GM12864 (cell line): ENCODE measurements at places on chromosomes 7 and 10.

DNA sequence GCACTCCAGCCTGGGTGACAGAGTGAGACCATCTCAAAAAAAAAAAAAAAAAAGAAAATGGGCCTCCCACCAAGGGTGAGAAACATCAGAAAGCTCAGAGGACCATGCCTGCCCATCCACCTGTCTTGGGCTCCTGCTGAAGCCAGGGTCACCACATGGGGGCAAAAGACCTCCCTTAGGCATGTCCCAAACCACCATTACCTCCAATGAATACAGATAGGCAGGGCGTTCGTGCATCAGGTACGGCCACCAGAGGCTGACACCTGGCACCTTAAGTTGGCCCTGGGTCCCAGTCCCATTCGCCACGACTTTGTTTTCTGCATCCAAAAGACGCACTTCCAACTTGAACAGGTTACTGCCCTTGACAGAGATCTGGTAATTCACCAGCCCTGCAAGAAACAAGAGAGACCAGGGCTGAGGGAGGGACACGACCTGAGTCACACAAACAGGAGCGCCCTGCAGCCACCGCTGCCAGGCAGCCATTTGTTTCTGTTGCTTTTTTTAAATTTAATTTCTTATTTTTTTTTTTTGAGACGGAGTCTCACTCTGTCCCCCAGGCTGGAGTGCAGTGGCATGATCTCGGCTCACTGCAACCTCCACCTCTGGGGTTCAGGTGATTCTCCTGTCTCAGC, 6.1 kb downstream of the GUSB start:
- DNase-seq, result no peak

DNA sequence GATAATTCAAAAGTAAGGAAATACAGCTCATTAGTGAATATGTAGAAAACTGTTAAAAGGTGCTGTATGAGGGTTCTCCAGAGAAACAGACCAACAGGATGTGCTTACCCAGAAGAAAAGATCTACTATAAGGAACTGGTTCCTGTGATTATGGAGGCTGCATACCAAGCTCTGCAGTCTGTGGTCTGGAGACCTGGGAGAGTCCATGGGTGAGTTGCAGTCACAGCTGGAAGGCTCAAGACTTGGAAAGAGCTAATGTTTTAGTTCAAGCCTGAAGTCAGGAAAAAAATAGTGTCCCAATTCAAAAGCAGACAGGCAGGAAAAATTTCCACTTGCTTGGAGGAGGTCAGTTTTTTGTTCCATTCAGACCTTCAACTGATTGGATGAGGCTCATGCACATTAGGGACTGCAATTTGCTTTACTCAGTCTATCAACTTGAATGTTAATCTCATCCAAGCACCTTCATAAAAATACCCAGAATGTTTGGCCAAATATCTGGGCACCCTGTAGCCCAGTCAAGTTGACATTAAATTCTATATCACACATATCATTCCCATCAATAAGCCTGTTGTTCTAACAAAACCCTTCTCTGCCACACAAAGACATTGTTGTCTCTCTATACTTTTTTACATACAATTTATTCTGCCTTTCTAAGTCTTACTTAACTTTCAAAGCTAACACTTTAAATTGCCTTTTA, 197.9 kb upstream of the KLF6 start:
- DNase-seq, result no peak

GRCh38 chr7:2905027-2905426, 60.9 kb upstream of the GNA12 start:
- no peak for DNase-seq

- no peak for DNase-seq
These were observed 109.9 kb downstream of the AHR start for GRCh38 chr7:17408245-17408903.

DNA sequence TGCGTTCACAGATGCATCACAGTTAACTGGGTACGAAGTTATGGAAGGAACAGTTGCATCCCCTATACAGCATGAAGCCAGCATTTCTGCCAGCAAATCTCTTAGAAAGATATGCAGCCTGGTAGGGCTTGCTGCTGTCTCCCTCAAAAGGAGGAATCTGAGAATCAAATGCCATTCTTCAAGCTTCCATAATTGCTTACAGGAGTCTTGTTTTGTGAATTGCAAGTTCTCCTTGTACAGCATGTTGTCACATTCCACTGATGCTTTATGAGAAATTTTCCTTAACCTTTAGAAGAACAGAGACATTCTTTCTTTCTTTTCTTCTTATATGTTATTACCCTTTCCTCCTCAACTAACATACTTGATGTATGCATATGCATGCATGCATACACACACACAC, 134.6 kb downstream of the CHRM2 start:
- no peak for DNase-seq

- no peak for DNase-seq
These were observed 733.0 kb downstream of the TNS3 start for GRCh38 chr7:46848944-46849343.

GRCh38 chr7:147412782-147413556, 1177.6 kb upstream of the C7orf33 start:
- no peak for DNase-seq

DNA sequence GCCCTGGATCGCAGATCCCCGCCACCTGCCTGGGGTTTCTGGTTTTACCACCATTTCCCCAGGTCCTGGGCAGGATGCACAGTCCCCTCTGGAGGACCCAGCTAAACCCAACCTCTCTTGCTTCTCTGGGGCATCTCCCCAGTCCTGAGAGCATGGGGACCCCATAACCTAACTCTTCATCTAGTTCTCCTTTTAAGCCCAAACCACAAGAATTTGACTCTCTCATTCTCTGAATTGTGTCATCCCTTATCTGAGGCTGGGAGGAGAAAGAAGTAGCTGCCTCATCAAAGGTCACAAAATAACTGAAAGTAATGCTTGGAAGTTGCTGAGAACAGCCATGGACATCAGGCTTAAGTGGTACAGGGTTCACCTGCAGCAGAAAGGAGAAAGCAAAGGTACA, 159.9 kb downstream of the FGFR2 start:
- no peak for DNase-seq

DNA sequence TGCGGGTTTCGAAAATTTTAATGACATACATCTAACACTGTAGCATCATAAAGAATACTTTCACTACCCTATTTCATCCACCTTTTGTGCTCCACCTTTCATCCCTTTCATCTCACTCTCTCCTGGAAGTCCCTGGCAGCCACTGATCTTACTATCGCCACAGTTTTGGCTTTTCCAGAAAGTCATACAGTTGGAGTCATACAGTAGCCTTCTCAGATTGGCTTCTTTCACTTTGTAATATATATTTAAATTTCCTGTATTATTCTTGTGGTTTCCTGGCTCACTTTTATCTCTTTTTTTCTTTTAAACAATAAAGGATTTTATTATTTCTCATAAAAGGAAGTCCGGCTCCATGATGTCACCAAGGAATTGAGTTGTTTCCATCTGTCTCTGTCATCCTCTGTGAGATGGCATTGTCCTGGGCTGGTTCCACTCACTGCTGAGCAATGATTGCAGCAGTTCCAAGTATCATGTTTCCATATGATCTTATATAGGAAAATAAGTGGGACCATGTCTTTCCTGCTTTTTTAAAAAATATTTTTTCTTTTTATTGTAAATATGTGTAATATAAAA, 626.3 kb downstream of the POM121L12 start:
- no peak for DNase-seq

- no peak for DNase-seq
These were observed 106.0 kb downstream of the ADARB2 start for GRCh38 chr10:1631282-1631681.

- DNase-seq, result no peak
These were observed 16.5 kb upstream of the CHN2 start for GRCh38 chr7:29177963-29178600.

DNA sequence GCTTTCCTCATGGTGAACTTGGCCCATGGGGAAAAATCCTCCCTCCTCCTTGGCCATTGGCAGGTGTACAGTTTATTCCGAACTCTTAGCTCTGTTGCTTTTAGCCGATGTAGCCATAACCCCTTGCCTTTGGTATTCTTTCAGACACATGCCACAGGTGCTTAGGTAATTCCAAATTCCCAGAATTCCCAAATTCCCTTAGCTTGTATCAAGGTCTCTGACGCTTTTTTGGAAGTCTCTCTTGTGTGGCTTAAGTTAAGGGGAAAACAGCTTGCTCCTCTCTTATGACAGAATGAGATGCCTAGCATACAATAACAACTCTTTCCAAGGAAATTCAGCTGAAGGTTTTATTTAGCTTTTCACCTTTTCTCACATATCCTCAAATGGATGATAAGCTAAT, 68.0 kb downstream of the SUGCT start:
- DNase-seq, result no peak

- DNase-seq, result no peak
These were observed 285.1 kb downstream of the CCSER2 start for GRCh38 chr10:84613336-84614021.

GRCh38 chr7:18770822-18771221, 275.3 kb downstream of the HDAC9 start:
- no peak for DNase-seq

DNA sequence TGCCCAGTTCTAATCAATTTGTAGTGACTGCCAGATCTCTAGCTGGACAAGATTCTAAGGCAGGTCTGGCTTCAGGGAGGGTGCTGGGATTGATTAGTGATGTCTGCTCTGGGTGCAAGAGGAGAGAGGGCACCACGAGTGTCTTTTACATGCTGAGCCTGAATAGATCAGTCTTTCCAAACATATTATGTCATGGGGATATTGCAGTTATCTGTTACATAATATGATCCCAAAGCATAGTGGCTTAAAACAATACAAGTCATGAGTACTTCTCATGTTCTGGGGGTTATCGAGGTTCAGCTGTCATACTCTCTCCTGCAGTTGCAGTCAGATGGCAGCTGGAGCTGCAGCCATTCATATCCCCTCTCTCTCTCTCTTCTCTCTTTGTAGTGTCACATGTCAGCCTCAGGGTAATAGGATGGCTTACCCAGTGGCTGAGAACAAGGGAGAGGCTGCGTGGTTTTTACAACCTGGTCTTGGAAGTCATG, 26.0 kb downstream of the SLC29A3 start:
- DNase-seq, result no peak

GRCh38 chr7:128708235-128708634, 30.9 kb upstream of the CALU start:
- no peak for DNase-seq

DNA sequence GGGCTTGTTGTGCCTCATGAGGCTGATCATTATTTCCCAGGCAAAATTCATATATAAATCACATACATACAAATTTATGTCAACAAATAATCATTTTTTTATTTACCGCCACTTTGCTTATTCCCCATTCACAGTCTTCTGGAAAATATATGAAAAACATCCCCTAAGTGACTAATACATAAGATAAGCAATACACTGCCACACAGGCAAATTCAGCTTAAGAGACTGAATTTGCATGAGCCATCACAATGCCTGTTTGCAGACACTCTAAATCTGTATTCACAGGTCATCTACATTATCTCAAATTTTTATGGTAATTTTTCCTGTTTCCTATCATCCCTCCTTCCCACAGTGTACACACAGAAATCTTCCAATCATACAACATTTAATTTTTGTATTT, 13.2 kb downstream of the OSBPL3 start:
- DNase-seq, result no peak

- no peak for DNase-seq
These were observed 10.9 kb upstream of the FIS1 start for GRCh38 chr7:101255796-101256195.

DNA sequence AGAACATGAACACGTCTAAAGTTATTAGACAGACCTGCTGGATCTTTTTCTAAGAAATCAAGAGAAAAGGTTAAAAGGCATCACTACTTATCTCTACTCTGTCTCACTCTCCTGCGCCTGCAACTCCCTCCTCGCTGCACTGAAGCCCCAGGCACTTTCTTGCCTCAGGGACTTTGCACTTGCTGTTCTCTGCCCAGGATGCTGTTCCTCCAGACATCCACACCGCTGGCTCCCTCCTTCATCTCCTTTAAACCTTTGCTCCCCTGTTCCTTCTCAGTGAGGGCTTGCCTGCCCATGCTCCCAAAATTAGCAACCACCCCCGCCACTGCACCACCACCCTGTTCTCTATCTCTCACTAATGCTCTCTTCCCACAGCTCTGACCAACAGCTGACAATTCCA, 87.4 kb downstream of the GOLGA7B start:
- DNase-seq, result no peak

- DNase-seq, result no peak
These were observed 28.0 kb downstream of the VPS41 start for GRCh38 chr7:38881015-38881414.

DNA sequence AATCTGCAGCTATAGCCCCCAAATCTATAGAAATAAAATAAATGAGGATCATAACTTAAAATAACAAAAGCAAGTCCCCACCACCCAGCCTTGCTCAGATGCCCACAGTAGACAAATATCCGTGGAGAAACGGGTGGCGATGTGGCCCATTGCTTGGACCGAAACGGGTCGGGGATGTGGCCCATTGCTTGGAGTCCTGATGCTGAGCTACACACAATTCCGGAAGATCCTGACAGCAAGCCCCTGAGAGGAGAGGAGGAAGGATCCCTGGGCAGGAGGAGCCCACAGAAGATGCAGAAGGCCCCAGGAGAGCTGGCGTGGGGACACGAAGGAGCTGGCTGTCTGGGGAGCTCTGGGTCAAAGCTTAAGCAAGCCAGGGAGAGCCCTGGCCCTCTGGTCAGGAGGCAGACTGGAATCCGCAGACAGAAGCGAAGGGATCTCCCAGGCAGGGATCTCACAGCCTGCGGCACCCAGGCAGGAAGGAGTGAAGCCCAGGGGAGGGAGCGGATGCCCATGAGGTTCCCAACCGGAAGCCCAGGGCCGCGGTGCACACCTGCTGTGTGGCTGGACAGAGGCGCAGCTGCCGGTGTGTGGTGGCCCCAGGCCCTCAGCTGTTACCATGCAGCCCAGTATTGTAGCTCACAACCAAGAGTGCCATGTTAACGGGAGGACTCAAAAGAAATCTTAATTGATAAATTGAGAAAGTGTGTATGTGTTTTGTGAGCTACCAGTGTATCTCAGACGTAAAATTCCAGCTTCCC, 138.8 kb downstream of the ADARB2 start:
- no peak for DNase-seq

- no peak for DNase-seq
These were observed 101.3 kb downstream of the THSD7A start for GRCh38 chr7:11730725-11731124.

GRCh38 chr7:27532314-27532713, 130.4 kb downstream of the HIBADH start:
- no peak for DNase-seq

- DNase-seq, result no peak
These were observed 186.1 kb downstream of the BMPER start for GRCh38 chr7:34091321-34091917.

DNA sequence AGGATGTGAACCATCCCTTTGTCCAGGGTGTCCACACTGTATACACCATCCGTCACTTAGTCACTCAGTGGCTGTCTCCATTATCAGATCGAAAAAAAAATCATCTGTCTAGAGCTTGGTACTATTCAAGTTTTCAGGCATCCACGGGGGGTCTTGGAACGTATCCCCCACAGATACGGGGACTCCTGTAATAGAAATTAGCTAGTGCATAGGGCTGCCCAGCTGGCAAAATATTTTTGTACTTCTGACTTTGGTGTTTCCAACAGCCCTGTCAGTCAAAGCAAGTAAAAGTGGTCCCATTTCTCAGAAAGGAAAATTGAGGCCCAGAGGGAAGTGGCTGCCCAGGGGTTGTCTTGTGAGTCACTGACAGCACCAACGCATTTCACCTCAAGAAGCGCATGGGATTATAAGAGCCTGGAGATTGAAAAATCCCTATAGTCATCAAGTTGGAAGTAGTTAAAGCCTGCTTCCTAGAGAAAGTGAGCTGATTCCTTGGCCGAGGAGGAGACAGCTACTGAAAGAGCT, 52.1 kb upstream of the SLC29A3 start:
- no peak for DNase-seq
